Mucosa of descending colon (tissue), 3 donors: ENCODE measurements at places on chromosomes 11 and 22.

DNA sequence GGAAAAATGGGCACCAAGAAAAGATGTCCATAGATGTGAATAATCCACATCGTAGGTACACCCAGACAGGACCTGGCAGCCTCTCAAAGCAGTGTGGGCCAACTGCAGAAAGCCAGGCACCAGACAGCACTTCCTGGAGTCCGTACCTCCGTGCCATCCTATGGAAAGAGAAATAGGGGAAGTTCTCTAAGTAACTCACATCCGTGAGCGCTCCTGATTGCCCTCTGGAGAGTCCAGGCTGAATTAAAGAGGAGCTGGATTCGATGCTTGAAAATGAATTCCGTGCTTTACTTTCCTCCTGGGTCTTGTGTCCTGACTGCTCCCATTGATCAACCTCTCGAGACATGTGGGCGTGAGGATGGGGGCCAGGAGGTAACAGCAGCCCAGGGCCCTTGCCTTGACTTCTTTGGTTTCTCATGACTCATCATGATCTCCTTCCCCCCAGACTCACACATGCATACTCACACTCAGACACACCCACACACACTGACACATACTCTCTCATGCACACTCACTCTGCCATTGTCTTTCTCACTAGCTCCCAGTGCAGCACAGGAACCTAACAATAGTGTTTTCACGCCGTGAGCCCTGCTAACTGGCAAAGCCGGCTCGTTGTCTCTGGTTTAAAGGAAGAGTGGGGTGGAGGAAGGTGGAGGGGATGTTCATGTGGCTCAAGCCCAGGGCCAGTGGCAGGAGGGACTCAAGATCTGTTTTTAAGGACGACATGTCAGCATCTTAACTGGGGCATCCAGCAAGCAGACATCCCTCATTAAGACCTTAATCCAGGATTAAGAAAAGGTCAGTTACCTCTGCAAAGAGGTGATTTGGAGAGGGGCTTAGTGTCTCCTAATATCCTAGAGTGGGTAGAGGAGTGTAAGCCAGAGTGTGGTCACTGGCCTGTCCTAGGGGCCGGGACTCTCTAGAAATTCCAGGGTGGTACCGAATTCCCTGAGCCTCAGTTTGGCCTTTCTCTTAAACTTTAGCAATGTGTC is 104.2 kb downstream of the SCN3B start:
- no peak for DNase-seq

DNA sequence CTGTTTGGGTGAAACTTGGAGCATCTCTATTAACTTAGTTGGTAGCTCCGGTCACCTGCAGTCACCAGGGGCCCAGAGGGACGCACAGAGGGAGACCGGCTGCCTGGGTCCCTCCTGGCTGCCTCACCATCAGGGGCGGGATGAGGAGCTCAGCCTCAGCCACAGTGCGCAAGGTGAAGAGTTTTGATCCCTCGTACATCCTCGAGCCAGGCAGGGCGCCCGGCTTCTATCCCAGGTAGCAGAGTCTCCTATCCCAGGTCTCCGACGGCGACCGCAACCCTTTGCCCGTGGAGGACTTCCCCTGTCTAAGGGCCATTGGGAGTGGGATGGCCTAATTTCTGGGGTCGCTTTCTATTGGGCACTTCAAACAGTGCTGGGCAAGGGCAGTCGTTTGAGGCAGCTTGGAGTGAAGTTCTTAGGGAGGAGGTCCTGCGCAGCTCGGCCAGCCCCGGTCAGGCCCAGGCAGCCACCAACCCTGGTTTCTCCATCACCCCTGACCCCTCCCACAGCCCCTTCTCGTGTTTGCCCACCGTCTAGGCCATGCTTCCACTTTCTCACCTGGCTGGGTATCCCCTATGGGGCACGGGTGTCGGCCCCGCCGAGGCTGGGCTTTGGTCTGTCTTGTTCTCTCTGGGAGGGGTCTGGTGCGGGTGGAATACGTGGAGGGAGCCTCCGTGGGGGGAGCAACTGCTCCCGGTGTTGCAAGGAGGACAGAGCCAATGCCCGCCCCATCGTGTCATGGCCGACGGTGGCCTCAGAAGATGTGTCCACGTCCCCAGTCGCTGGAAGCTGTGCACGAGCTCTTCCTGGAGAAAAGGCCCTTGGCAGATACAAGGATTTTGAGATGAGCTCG is 3.6 kb upstream of the MRGPRG start:
- no peak for DNase-seq

DNA sequence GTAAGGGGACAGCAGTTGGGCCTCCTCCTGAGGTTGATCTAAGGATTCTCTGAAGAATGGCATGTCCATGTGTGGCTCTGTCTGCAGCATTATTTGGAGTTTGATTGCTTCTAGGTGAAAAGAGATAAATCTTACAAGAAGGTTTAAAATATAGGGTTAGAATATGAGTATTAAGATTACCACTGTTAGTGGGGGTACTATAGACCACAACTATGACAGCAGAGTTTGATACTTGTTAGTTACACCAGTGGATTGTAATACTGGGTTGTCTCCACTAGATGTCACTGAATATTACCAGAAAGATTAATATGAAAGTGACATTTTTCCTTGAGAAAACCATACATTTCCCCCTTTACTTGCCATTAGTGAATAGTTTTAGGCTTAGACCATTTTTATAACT is 47.9 kb downstream of the ZNF280B start:
- no peak for DNase-seq

DNA sequence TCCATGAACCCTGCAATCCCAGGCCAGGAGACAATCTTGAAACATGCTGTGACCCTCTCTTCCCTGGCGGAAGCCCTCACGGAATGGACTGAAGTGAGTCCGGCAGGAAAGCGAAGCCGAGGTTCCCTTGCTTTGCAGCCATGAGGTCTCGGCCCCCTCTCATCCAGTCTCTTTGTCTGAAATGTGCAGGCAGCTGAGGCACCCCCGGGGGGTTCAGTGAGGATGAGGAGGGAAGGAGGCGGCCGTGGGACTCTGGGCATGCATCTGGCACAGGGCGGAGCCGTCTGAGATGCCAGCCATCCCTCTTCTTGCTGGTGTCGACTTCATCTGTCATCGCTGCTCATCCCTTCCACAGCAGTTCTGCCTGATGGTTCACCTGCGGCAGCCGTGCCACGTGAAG is 1485.7 kb downstream of the BRD1 start:
- DNase-seq = no peak

GRCh38 chr11:64842851-64843685 is 1.4 kb downstream of the CDC42BPG start:
- DNase-seq = peak; percentile 91

DNA sequence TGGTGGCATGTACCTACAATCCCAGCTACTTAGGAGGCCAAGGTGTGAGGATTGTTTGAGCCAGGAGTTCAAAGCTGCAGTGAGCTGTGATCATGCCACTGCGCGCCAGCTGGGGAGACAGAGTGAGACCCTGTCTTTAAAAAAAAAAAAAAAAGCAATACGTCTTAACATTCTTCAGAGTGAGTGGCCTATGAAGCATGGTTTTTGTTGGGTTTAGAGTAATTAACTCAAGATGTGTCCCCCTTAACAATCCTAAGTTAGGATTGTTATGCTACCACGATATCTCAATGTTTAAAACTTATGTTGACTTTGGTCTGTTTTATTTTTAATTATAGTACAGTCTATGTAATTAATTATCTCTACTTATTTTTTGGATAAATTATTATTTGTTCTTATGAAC is 156.1 kb downstream of the HIPK3 start:
- DNase-seq = no peak

DNA sequence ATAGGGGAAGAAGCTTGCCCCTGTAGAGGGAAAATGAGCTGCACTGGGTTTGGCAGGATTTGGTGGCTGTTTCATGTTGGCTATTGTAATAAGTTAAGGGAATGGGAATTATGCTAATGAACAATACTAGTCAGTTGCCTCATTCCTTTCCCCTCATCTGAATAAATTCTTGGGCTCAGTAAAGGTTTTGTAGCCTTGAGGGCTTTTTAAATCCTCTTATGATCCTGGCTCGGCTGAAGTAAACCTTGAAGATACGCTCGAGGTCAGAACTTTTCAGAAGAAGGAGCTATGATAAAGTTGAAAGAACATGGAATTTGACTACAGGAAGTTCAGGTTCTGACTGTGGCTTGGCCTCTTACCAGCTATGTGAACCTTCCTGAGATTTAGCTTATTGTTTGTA is 448.7 kb downstream of the RAB38 start:
- no peak for DNase-seq

DNA sequence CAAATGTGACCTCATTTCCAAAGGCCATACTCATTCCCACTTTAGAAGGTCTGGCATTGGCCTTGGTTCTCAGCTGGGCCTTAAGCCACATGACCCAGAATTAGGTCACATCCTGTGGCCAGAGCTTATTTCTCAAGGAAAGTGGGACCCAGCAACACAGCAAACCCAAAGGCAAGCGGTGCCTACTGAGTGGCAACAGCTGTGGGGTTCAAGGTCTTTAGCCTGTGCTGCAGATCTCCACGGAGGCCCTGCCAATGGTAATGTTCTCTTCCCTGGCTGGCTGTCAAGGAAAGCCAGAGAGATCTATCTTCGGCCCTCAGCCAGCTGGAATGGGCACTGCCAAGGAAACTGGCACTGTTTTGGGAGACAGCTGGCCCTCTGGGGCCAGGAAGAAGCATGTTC is 41.5 kb upstream of the TP53I11 start:
- DNase-seq = no peak

GRCh38 chr11:116348226-116348625 is 424.6 kb downstream of the BUD13 start:
- no peak for DNase-seq

DNA sequence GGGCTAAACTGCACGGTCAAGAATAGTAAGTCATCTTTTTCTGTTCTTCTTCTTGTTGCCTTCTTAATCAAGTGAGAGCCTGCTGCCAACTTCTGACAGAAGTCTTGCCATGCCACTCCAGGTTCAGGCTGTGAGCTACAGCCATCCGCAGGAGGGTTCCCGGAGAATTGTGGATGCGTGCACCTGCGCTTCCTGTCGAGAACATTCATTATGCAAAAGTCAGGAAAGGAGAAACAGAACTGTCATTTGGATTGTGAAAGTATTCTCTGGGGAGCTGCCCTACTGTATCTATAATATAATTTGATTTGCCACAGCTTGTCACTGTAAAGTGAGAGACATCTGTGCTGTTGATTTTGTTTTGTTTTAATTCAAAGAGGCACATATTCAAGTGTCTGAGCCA is 12.3 kb downstream of the IL17RA start:
- DNase-seq = no peak

GRCh38 chr11:20047006-20047768 is 113.1 kb downstream of the DBX1 start:
- no peak for DNase-seq

DNA sequence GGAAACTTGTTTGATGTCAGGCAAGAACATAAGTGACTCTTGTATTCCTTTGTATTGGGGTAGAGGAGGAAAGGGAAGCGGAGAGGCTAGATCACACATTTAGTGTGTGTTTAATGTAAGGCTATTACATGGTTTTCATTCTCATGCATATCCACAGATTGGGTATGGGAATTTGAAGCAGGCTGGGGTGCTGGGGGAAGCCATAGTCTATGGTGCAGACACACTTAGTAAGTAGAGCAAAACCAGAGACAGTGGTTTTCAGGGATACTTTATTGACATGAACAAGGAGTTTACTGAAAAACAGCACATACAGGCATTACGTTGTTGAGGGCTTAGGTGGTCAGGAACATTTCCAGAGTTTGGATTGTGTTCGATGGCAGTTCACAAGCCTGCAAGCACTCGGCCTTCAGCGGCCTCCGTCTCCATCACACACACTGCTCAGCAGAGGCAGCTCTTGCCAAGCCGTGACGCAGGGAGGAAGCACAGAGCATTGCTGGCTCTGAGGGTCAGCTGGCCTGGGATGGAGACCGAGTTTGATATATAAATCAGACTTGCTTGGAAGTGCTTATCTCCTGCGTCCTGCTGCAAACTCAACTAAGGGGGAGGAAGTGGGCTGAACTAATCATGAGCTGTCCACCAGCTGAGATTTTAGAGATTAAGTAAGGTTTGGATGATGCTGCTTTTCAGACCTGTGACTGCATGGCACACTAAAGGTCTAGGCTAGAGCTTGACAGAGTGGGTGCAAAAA is 25.3 kb downstream of the SCN3B start:
- peak; percentile 6 for DNase-seq

GRCh38 chr11:119625206-119625978 is 103.6 kb downstream of the NECTIN1 start:
- no peak for DNase-seq

DNA sequence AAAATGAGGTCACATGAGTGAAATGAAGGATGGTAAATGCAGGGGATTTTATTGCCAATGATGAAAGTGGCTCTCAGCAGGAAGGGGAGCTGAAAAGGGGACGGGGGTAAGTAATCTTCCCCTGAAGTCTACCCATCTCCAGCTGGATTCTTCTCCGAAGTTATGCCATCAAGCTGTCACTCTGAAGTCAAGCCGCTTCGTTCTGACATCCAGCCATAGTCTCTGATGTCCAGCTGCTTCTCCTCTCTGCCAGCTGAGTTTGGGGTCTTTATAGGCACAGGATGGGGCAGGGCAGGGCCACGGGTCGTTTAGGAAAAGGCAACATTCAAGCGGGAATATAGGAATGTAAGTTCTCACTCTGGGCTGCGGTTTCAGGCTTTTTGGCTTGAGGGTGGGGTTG is 181.9 kb upstream of the ANO3 start:
- no peak for DNase-seq

- DNase-seq = no peak
Measured at GRCh38 chr11:49202287-49202976, 6.0 kb downstream of the FOLH1 start.

DNA sequence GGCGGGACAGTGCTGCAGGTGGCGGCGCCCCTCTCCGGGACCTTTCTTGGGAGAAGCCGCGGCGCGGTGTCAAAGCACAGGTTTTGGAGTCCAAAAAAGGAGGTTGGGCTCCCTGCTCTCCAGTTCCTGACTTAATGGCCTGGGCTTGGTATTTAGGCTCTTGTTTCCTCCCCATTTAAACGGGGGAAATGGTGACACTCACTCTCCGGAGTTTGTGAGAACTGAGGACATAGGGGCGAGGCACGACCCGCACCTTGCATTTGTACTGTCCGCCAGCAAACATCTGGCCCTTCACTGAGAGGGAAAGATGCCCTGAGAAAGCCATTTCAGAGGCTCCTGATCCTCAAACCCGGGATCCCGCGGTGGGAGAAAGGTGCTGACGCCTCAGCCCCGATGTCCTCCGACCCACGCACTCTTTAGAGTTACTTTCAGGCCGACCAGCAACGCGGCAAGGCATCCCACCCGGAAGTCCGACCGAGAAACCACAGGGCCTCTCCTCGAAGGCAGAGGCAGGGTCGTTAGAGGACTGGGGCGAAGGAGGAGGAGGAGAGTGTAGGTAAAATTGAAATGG is 2.9 kb upstream of the WDR74 start:
- no peak for DNase-seq
